ENCODE measurements at places on chromosomes 7 and 10.

DNA sequence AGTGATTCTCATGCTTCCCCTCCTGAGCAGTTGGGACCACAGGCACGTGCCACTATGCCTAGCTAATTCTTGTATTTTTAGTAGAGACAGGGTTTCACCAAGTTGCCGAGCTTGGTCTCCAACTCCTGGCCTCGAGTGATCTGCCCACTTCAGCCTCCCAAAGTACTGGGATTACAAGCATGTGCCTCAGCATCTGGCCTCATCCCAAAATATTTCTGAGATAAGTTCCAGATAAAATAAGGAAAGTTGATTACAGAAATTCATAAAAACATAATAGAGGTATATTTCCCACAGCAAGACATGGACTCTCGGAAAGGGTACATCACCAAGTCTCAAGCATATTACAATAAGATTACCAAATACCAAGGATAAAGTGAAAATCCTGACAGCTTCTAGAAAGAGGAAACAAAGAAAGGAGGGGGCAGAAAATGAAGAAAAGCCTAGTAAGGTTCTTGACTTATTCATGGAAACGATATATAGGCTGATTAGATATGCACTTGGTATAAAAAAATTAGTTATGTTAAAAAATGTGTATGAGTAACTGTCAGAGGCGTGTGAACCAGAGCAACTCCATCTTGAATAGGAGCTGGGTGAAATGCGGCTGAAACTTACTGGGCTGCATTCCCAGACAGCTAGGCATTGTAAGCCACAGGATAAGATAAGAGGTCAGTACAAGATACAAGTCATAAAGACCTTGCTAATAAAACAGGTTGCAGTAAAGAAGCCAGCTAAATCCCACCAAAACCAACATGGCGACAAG lies 35.0 kb downstream of the IQUB start:
- no peak overlapping the region for H3K4me3 ChIP-seq
- H3K36me3 ChIP-seq: no peaks in the 10 kb centered on the region
- no peak for DNase-seq
- no peaks in the 10 kb centered on the region for H3K27me3 ChIP-seq

DNA sequence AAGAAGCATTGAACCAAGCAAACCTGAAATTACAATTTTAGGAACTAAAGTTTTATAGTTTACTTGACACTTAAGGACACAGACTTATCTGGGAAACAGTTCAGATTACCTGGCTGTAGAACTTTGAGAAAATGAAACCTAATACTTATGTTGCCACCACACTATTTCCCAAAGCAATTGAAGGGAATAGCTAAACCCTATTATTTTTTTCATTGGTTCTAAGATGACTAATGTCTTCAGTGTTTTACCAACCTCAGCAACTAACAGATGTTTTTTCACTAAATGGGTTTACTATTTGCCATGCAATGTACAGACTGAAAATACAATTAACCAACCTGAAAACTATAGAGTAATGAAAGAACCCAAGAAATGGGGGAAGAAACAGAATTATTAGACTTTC lies 689.6 kb downstream of the SORCS1 start:
- H3K4me1 ChIP-seq: no peaks in the 10 kb centered on the region
- H3K36me3 ChIP-seq: no peaks in the 10 kb centered on the region
- H3K27me3 ChIP-seq: no peaks in the 10 kb centered on the region
- no peak for DNase-seq
- H3K27ac ChIP-seq: no peak overlapping the region
- no peak overlapping the region for H3K4me3 ChIP-seq

DNA sequence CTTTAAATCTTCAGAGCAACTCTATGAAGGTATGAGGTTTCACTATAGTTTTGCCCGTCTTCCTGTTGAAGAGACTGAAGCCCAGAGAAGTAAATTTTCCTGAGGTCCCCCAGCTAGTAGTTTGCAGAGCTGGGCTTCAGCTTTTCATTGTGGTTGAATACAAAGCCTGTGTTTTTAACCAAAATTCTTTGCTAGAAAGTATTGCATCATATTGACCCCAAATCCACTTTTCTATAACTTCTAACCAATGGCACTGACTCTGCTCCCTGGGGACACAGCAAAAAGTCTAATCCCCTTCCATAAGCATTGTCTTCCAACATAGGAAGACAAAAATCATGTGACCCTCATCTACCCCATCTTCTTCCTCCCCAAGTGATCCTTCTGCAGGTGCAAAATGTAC lies 93.0 kb downstream of the KCNMA1 start:
- H3K27me3 ChIP-seq: no peaks in the 10 kb centered on the region
- no peaks in the 10 kb centered on the region for H3K36me3 ChIP-seq
- no peak overlapping the region for H3K27ac ChIP-seq
- no peak for DNase-seq

DNA sequence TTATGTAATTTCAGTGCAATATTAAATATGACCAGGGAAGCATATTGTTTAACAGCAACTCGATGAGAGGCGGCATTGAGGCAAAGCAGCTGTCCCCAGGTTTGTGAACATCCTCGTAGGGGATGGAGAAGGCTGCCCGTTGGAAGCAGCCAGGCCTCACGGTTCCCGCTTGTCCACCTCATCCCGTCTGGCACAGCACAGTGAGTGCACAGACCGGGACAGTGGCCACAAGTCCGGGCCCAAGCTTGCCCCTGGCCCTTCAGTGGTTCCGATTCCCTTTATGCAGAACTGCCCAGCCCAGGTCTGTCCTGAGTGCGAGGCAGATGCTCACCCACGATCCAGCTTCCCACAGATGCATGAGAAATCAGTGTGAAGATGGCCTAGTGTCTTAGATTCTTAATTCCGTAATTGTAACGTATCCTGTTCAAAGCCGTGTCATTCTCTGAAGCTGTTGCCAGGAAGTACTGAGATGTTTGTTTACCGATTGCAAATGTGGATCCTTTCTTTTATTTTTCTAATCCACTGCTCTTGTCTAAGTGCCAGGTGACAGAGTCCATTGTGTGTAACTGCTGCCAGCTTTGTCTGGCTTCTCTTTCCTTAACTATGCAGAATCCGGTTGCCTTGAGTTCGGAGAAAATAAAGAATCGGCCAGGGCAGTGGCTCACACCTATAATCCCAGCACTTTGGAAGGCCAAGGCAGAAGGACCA lies 35.5 kb downstream of the PFKP start:
- peak overlapping the region; percentile 40 for H3K27ac ChIP-seq
- DNase-seq: no peak
- H3K36me3 ChIP-seq: no peaks in the 10 kb centered on the region
- H3K4me3 ChIP-seq: no peak overlapping the region

DNA sequence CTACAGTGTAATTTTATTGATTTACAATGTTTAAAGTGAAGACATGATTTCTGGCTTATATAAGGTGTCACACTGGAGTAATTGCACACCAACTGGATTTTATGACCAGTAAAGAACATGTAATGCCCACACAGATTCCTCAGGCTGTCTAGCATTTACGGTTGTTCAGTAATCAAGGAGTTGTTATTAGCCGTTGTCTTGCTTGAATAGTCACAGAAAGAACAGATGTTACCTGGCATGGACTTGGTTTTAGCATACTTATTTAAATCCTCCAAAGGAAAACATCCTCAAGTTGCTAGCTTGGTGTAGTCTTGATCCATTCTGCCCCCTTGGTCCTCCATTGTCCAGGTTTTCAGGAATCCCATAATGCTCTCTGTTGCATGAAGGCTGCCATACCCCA lies 65.8 kb downstream of the POU6F2 start:
- H3K36me3 ChIP-seq: no peaks in the 10 kb centered on the region
- no peak overlapping the region for H3K27ac ChIP-seq
- H3K4me1 ChIP-seq: no peaks in the 10 kb centered on the region
- no peaks in the 10 kb centered on the region for H3K27me3 ChIP-seq
